Activated naive CD4-positive, alpha-beta T cell treated with anti-CD3 and anti-CD28 coated beads for 36 hours (primary cell): ENCODE measurements at places on chromosomes 2 and 18. TPM values are rescaled to one million over a fixed set of nuclear protein-coding genes. Genes with fewer than 3 reads are reported as not detected.

The EEF1B2 gene
- total RNA-seq = 1,373 TPM

The INO80D gene
- 15.0 TPM for total RNA-seq

The WIPF1 gene
- total RNA-seq = 167 TPM

The SLC39A10 gene
- total RNA-seq = 41.0 TPM

The CCDC68 gene
- total RNA-seq = not detected

DNA sequence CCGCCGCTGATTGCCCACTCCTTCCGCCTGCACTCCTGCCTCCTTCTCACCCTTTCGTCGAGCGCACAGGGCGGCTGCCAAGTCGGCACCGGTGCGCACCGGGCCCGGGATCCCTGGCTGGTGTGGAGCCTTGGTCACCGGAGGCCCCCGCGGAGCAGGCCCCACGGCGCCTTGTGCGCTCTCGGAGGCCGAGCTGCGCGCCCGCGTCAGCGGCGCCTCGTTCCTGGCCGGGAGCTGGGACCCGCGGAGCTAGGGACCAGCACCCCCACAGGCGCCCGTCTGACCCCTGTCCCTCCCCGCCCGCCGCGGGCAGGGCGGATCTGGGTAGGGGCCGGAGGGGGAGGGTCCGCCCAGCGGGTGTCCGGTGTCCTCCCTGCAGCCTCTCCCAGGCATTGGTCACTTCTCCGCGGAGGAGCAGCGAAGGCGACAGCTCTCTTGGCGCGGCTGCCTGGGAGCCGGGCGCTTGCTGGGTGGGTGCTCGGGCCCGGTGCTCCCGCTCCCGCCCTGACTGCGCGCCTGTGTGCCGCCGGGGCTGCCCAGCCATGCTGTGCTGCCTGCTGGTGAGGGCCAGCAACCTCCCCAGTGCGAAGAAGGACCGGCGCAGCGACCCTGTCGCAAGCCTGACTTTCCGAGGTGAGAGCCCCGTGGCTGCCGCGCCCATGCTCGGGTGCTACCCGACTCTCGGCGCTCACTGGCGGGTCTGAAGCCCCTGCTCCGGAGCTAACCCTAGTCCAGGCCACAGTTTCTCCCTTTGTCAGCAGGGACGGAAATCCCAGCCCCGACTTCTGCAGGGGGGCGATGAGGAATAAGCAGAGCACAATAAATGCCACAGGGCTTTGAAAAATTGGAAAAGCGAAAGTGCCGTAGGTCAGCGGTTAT lies 13.2 kb downstream of the DYSF start:
- peak overlapping the region; percentile 72 for H3K4me3 ChIP-seq
- H3K4me1 ChIP-seq = peaks cover 5% of the 10 kb centered on the region
- no peak overlapping the region for H3K27ac ChIP-seq
- no peaks in the 10 kb centered on the region for H3K36me3 ChIP-seq

DNA sequence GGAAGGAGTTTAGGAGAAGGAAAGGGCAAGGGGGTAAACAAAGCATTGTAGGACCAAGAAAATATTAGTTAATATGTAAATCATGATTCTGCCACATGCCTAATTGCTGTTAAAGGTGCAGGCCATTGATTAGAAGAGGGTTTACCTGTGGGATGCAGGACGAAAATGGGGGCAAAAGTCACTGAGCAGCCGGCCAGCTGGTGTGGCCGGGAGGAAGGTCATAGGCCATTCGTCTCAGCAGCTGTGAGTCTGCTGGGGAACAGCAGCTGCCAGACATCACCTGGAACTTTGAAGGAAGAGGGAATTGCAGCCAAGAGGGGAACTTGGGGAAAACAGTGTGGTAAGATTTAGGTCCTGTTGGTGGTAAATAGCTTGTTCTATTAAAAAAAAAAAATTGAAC lies 184.4 kb downstream of the DYSF start:
- no peak overlapping the region for H3K4me3 ChIP-seq
- no peak overlapping the region for H3K27ac ChIP-seq
- no peak for DNase-seq
- no peaks in the 10 kb centered on the region for H3K4me1 ChIP-seq
- peaks cover 11% of the 10 kb centered on the region for H3K27me3 ChIP-seq

GRCh38 chr2:121019071-121019470 lies 265.9 kb downstream of the TFCP2L1 start:
- no peak for DNase-seq
- no peak overlapping the region for H3K4me3 ChIP-seq
- no peaks in the 10 kb centered on the region for H3K4me1 ChIP-seq
- H3K27ac ChIP-seq = no peak overlapping the region

GRCh38 chr2:2742726-2743125 lies 411.7 kb upstream of the MYT1L start:
- H3K4me1 ChIP-seq = no peaks in the 10 kb centered on the region
- no peak for DNase-seq
- no peak overlapping the region for H3K4me3 ChIP-seq
- H3K27ac ChIP-seq = no peak overlapping the region
- H3K27me3 ChIP-seq = no peaks in the 10 kb centered on the region

GRCh38 chr2:22719396-22719795 lies 665.6 kb upstream of the KLHL29 start:
- no peaks in the 10 kb centered on the region for H3K27me3 ChIP-seq
- DNase-seq = no peak
- H3K4me1 ChIP-seq = no peaks in the 10 kb centered on the region
- H3K4me3 ChIP-seq = no peak overlapping the region
- no peaks in the 10 kb centered on the region for H3K36me3 ChIP-seq
- no peak overlapping the region for H3K27ac ChIP-seq

GRCh38 chr2:10167316-10167715 lies 44.8 kb downstream of the RRM2 start:
- no peak overlapping the region for H3K4me3 ChIP-seq
- no peak overlapping the region for H3K27ac ChIP-seq
- no peaks in the 10 kb centered on the region for H3K4me1 ChIP-seq

DNA sequence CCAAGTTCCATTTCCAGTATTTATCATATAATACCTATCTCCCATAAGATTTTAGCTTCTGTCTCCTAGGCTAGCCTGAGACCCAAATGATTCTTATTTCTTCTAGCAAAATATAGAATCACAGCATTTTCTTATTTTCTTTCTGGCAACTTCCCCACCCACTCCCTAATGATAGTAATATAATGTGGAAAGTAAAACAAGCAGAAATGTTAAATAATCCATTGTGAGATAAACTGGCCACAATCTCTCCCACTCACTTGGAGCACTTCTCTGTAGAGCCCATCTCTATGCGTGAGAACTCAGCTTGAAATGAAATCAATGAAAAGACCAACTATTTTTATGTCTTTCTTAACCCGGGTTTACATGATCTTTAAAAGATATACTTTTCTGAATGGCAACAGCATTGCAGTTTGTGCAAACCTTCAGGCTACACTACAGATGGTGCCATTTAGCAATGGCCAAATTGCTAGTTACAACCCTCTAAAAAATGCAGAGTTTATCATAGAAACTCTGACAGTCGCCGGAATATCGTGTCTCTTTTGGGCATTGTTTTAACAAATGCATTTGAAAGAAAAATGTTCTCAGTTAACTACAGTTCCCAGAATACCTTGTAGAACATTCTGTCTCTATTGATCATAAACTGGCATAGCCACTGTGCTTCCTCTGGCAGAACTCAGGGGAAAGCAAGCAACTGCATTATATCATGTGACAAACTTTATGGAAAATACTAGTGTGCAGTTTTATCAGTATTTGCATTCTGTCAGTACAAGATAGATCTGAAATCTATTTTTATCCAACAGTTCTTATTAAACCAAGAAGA lies 1407.4 kb upstream of the ZEB2 start:
- no peak for DNase-seq
- H3K4me3 ChIP-seq = no peak overlapping the region
- H3K27ac ChIP-seq = no peak overlapping the region
- no peaks in the 10 kb centered on the region for H3K36me3 ChIP-seq

- no peak overlapping the region for H3K27ac ChIP-seq
- peaks cover 17% of the 10 kb centered on the region for H3K4me1 ChIP-seq
- H3K4me3 ChIP-seq = no peak overlapping the region
- H3K27me3 ChIP-seq = no peaks in the 10 kb centered on the region
- DNase-seq = no peak
Measured at GRCh38 chr2:36859366-36859792, 107.0 kb downstream of the STRN start.

DNA sequence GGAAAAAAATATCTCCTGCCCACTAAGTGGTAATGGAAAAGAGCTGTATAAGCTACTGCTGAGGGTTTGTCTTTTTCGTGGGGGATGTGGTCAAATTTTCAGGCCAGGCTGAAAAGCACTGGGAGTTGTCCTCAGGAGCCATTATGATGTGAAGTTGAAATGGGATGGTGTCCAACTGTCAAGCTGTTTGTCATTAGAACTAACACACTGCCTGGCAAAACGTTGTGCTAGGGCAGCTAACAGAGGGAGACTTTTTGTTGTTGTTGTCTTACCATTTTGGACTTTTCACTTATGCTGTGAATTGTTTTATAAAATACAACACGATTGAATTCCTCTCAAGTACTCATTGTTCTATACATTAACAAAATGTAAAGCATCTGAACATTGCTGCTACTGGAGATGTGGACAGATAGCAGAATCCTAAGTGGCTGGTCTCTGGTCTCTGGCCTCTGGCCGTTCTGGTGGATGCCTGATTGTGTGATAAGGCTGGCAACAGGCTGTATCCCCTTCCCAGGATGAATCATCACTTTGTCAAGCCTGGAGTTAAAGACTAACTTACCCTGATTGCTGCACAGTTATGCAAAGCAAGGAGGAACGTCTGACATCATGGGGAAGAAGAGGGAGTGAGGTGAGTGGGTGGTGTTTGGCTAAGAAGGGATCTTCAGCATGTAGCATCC lies 2.3 kb downstream of the MYO1B start:
- H3K4me3 ChIP-seq = no peak overlapping the region
- peaks cover 21% of the 10 kb centered on the region for H3K4me1 ChIP-seq
- no peaks in the 10 kb centered on the region for H3K27me3 ChIP-seq
- DNase-seq = no peak

DNA sequence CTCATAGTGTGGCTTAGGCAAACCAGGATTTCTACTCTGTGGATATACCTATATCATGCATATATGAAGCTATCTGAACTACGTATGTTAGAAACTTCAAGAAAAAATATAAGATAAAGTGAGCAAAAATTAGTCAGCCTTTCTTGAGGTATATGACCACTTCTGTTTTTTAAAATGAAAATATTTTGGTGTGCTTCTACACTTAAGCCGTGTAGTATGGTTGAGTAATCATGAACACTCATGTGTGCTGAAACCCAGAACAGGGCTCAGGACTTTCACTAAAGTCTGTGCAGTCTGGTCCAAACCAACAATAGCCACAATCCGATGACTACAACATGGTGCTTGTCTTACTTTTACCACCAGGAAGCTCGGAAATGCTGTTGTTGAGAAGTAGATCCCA lies 48.9 kb upstream of the TMEM177 start:
- peaks cover 2% of the 10 kb centered on the region for H3K27me3 ChIP-seq
- no peaks in the 10 kb centered on the region for H3K36me3 ChIP-seq
- H3K4me3 ChIP-seq = no peak overlapping the region
- no peaks in the 10 kb centered on the region for H3K4me1 ChIP-seq
- no peak for DNase-seq

- peaks cover 17% of the 10 kb centered on the region for H3K4me1 ChIP-seq
- no peak overlapping the region for H3K27ac ChIP-seq
- H3K27me3 ChIP-seq = no peaks in the 10 kb centered on the region
- no peak overlapping the region for H3K4me3 ChIP-seq
Measured at GRCh38 chr18:3529601-3530000, 79.6 kb downstream of the TGIF1 start.

DNA sequence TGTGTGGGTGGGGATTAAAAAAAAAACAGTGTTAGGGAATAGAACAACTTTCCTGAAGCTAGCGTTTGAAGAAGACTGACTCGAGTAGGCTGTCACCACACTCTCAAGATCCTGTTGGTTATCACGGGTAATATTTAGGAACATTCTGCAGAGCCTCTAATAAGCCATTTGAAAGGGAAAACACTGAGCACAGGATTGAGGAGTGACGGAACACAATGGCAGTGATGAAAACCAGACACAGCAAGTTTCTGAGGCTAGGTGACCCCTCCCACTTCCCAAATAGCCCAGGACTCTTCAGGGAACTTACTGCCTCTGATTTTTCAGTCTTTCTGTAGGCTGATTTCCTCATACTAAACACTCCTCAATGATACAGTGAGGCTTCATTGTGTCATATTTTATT lies 88.2 kb upstream of the TMEM200C start:
- H3K36me3 ChIP-seq = no peaks in the 10 kb centered on the region
- peaks cover 2% of the 10 kb centered on the region for H3K27me3 ChIP-seq
- H3K4me1 ChIP-seq = no peaks in the 10 kb centered on the region
- no peak overlapping the region for H3K4me3 ChIP-seq
- H3K27ac ChIP-seq = no peak overlapping the region

DNA sequence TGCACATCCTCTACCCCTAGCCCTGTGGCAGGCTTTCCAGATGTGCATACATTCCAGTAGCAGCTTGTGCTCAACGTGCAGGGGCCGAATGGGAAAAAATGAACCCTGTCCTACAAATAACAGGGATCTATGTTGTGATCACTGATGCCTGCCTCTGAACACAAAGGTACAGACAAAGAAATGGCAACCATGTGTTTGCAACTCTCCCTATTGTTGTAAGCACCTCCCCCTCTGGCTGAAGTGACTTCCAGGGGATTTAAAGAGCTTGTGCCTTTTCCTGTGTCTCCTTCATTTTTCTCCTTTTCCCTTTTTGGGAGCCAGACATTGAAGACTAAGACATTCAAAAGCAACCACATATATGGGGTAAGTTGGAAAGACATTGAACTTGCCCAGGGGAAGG lies 21.6 kb downstream of the ARHGAP25 start:
- H3K36me3 ChIP-seq = peaks cover 47% of the 10 kb centered on the region
- H3K4me3 ChIP-seq = no peak overlapping the region
- H3K4me1 ChIP-seq = peaks cover 91% of the 10 kb centered on the region
- no peak for DNase-seq
- H3K27me3 ChIP-seq = no peaks in the 10 kb centered on the region

GRCh38 chr2:6068429-6068828 lies 376.2 kb downstream of the SOX11 start:
- no peaks in the 10 kb centered on the region for H3K36me3 ChIP-seq
- H3K4me3 ChIP-seq = no peak overlapping the region
- H3K27ac ChIP-seq = no peak overlapping the region
- no peaks in the 10 kb centered on the region for H3K4me1 ChIP-seq
- no peaks in the 10 kb centered on the region for H3K27me3 ChIP-seq

- H3K36me3 ChIP-seq = no peaks in the 10 kb centered on the region
- H3K27me3 ChIP-seq = peaks cover 2% of the 10 kb centered on the region
- no peak overlapping the region for H3K4me3 ChIP-seq
- no peaks in the 10 kb centered on the region for H3K4me1 ChIP-seq
- H3K27ac ChIP-seq = no peak overlapping the region
- DNase-seq = no peak
Measured at GRCh38 chr2:187612857-187613256, 58.6 kb upstream of the TFPI start.

DNA sequence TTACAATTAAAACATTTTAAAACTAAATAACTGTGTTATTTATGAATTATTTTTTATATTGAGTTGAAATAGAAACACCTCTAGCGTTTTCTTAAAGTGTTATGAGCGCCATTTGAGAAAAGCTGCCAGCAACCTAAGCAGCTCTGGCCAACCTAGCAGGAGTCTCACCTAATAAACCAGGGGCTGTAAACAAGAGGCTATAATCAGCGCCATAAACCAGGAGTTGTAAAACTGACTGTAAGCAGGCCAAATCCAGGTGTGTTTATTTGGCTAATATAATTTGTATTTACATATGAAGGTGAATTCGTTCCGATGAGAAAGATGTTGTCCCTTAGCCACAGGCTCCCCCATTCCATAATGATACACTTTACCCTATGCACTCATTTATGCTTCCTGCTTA lies 34.7 kb downstream of the LRRTM1 start:
- H3K4me3 ChIP-seq = no peak overlapping the region
- no peak overlapping the region for H3K27ac ChIP-seq
- H3K4me1 ChIP-seq = no peaks in the 10 kb centered on the region
- H3K27me3 ChIP-seq = peaks cover 3% of the 10 kb centered on the region
